ENCODE measurements at places on chromosomes 3 and 15. TPM values are rescaled to one million over a fixed set of nuclear protein-coding genes. Genes with fewer than 3 reads are reported as not detected.

GRCh38 chr3:182519569-182519968, 273.7 kb upstream of the ATP11B start:
- no peaks in the 10 kb centered on the region for H3K27me3 ChIP-seq
- H3K27ac ChIP-seq = no peak overlapping the region
- no peaks in the 10 kb centered on the region for H3K4me1 ChIP-seq
- no peaks in the 10 kb centered on the region for H3K36me3 ChIP-seq
- H3K4me3 ChIP-seq = no peak overlapping the region

- H3K36me3 ChIP-seq = no peaks in the 10 kb centered on the region
- no peaks in the 10 kb centered on the region for H3K4me1 ChIP-seq
- no peak for DNase-seq
- no peak overlapping the region for H3K27ac ChIP-seq
- no peak overlapping the region for H3K4me3 ChIP-seq
These were observed 612.2 kb downstream of the RBMS3 start for GRCh38 chr3:29892976-29893554.

DNA sequence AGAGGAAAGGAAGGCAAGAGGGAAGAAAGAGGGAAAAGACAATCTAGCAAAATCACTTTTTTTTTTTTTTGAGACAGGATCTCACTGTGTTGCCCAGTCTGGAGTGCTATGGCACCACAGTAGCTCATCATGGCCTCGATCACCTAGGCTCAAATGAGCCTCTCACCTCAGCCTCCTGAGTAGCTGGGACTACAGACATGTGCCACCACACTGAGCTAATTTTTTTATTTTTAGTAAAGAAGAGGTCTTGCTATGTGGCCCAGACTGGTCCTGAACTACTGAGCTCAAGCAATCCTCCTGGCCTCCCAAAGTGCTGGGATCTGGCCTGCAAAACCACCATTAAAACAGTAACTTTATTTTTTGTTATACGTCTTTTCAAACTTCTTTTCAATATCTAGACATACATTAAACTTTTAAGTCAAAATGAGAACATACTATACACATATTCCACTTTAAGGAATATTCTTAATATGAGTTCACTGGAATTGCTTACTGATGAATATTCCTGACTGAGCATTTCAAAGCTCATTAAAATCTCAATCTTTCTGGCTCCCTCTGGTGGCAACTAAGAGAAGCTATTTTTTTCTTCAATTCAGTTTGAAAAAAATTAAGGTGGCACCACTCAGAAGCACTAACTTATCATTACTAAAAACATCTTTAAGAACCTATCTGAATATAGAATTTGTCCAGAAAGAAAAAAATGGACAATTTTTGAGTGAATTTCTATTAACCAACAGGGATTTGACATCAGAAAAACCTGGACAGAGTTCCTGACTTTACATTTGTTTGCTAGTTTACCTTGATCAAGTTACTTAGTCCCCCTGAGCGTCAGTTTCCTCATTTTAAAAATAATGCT, 40.9 kb downstream of the UACA start:
- H3K27ac ChIP-seq = no peak overlapping the region
- peaks cover 6% of the 10 kb centered on the region for H3K27me3 ChIP-seq
- no peaks in the 10 kb centered on the region for H3K36me3 ChIP-seq
- H3K4me1 ChIP-seq = no peaks in the 10 kb centered on the region
- no peak for DNase-seq
- H3K4me3 ChIP-seq = no peak overlapping the region

GRCh38 chr3:128517648-128518047, 24.6 kb upstream of the GATA2 start:
- peaks cover 61% of the 10 kb centered on the region for H3K27me3 ChIP-seq
- DNase-seq = no peak
- H3K4me1 ChIP-seq = no peaks in the 10 kb centered on the region
- no peak overlapping the region for H3K27ac ChIP-seq
- peaks cover 16% of the 10 kb centered on the region for H3K36me3 ChIP-seq

The ZNF774 gene
- total RNA-seq = 2.7 TPM

DNA sequence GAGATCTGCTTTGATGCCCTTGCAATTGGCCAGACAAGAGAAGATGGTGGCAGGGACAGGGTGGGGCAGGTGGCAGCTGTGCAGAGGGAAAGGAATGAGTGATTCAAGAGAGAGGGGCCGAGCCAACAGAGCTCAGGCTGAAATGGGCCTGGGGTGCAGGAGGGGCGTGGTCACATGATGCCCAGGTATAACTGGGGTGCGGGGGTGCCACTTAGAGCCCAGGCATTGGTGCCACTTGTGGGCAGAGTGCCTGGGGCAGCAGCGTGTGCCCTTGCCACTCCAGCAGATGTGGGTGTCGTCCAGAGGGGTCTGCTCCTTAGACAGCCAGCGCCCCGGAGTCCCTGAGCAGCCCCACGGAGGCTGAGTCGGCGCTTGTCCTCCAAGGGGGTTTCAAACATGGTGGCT, 88.7 kb downstream of the PLXNA1 start:
- H3K27ac ChIP-seq = no peak overlapping the region
- peaks cover 6% of the 10 kb centered on the region for H3K4me1 ChIP-seq
- no peak for DNase-seq
- no peaks in the 10 kb centered on the region for H3K36me3 ChIP-seq
- peaks cover 6% of the 10 kb centered on the region for H3K27me3 ChIP-seq

DNA sequence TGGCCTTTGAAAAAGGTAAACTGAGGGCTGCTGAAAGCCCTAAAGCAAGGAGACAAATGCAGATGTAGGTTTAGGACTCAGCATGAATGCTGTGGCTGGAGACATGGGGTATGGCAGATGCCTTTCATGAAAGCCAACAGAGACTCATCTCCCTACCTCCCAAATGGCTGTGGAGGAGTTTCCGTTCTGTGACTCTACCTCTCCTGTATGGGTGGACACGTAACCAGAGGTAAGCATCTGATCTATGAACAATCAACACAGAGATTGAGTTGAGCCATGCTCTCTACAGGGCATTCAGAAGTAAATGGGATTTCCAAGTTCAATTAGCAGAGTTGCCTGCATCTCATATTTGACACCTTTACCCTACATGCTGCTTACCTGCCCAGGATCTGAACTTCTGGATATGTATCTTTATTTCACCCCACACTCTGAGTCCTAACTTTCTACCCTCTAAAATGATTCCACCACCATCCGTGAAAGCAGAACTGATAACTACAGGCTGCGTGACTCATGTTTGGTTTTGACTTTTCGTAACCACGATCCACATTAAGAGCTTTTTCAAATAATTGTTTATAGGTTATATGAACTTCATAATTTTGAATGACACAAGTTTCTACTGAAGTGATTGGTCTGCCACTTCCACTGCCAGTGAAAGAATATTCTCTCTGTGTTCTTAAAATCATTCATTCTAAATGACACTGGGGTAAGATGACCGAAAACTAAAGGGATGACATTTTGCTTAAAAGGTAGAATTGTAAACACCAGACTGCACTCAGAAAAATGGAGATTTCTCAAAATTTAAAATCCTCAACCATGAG, 1058.7 kb downstream of the FHIT start:
- no peaks in the 10 kb centered on the region for H3K27me3 ChIP-seq
- H3K4me1 ChIP-seq = peaks cover 63% of the 10 kb centered on the region

All from activated T-cell treated with anti-CD3 and anti-CD28 coated beads, Interleukin-2, amount 50 U/mL, for 72 hours (primary cell).